ENCODE measurements at places on chromosomes 1 and 21. TPM values are rescaled to one million over a fixed set of nuclear protein-coding genes. Genes with fewer than 3 reads are reported as not detected.
A peak's percentile ranks its signal among the peaks of the same experiment; 100 is the strongest.

DNA sequence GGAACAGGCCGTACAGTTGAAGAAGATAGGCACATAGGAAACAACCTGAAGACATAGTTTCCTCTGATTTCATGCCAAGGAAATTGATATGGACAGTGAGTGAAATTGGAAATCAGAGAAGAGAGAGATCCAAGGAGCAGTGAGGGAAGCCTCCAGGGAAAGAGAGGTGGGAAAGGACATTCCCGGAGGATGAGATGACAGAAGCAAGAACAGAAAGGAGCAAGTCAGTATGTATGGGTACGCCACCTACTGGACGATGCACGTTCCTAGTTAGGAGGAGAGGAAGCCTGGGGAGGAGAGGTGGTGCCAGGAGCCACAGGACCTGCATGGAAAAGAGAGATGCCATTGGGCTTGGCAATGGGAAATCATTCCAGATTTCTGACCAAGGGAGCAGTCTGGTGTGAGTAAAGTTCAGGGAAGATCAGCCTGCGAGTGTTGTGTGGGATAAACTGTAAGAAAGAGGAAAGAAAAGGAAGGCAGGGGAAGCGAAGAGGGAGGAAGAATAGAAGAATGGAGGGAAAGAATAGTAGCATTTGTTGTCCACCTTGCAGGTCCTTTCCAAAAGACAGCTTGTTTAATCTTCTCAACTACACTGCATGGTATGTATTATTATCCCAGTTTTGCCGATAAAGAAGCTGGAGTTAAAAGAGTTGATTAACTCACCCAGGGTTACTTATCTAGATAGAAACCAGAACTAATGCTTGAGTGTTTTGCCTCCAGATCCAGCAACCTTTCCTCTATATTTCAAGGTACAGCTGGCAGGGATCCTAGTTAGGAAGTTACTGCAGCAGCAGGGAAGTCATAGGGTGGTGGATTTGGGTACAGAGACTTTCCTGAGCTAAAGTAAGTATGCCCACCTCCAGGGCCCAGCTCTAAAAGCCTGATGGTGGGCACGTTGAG is 27.4 kb downstream of the C1orf116 start:
- no peak for DNase-seq

DNA sequence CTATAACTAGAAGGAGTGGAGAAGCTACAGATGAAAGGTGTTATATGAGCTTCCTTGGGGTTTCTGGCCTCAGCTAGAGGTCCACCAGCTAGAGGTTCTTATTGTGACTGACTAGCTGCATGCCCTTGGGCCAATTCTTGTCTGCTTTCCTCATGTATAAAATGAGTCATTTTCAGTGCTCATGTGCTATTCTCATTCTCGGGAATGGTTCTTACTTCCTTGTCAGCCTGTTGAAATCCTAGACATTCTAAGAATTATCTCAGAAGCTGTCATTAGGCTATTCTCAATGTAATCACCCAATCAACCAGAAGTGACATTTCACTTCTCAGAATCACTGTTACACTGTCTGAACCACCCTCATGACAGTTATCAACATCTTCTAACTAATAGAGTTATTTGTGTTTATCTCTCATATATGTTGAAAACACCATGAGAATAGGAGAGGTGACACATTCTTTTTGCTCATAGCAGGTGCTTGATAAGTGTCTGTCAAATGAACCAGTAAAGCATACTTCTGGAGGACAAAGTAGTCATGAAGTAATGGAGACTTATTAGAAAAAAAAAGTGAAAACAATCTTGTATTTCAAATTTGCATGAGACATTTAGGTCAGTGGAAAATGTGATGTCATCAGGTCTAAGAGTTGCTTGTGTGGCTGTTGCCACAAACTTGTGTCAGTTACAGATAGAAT is 122.8 kb upstream of the IVNS1ABP start:
- DNase-seq: no peak

DNA sequence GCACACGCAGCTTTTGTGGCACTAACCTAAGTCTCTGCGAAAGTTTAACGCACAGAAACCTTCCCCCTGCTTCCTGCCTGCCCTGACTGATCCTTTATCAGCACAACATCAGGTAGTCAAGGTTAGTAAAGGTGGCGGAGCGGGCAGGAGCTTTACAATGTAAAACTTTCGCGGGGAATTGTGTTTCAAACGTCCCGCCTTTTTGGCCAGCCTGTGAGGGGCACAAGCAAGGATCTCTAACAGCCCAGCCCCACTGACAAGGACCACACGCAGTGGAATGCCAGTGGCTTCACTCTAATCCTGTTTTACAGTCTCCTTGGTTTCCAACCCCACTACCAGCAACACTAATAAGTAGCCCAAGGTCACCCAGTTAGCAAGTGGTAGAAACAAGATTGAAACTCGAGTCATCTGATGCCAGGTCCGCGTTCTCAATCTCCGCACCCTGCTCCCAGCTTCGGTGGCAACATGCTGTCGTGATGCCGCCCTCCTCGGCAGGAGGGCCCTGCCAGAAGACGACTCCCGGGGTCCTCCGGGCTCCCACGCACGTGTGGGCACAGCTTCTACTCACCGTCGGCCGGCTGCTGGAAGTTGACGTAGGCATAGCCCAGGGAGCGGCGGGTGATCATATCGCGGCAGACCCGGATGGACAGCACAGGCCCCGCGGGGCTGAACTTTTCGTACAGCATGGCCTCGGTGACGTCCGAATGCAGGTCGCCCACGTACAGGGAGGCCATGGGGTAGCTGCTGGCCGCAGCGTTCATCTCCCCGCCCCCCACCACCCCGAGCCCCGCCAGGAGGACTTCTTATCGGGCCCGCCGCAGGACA is 1.2 kb downstream of the PABPC4 start:
- DNase-seq: peak; percentile 39

Gene KRTAP19-7
- total RNA-seq: not detected

GRCh38 chr1:51303751-51304251 is 26.6 kb downstream of the TTC39A start:
- DNase-seq: no peak

GRCh38 chr21:45478115-45478801 is 64.0 kb downstream of the SLC19A1 start:
- DNase-seq: peak; percentile 78

Gene FAM151A
- total RNA-seq: not detected

Gene CLDN14
- not detected for total RNA-seq

DNA sequence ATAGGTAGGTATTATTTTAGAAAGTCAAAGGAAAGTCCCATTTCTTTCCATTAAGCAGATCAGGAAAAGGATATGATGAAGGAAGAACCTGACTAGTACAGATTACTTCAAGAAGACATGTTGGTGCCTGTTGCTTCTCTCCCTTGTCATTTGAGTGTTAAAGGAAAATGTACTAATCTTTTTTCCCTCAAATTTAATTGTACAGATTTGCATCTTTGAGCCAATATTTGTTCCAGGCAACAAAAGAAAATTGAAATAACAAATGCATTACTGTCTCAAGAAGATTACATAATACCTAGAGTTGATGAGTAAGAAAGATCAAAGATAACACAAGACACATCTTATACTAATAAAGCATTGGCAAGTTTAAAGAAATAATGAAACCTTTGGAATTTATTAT is 566.9 kb upstream of the ZP4 start:
- DNase-seq: no peak

GRCh38 chr1:36088265-36088576 is 471 bp upstream of the ADPRS start:
- no peak for DNase-seq

- DNase-seq: no peak
Measured at GRCh38 chr1:42176902-42177519, 12.5 kb upstream of the GUCA2A start.

GRCh38 chr1:234525099-234525799 is 46.3 kb upstream of the TARBP1 start:
- no peak for DNase-seq

- no peak for DNase-seq
Measured at GRCh38 chr1:41766546-41766945, 152.2 kb downstream of the HIVEP3 start.

DNA sequence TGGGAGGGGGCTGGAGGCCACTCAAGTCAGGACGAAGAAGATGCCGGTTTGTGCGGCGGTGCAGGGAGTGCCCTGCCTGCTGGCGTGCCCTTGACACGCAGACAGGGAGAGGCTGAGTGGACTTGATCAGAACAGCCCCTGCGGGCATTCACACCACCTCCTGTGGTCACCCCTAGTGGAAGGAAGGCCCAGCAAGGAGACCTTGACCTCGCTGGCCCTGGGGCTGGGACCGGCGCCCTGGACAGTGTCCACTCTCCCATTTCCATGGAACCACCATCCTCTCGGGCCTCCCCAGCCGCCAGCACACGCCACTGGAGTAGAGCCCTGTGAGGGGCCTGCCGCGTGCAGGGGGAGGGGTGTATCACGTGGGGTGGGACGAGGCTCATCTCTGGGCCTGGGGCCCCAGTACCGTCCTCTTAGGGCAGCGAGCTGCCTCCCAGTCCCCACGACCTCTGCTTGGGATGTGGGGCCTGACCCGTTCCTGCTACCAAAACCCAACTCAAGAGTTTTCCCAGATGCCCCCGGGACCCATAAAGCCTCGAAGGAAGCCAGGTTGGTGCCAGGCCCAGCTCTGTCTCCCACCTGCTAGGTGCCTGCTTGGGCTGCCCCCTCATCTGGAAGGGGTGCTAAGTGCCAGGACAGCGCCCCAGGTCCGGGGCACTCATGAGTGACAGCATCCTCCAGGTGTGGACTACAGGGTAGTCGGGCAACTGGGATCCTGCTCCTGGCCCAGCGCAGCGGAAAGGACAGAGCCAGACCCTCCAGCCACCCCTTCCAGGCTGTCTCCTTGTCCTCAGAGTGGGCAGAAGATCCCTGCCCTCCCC is 62.8 kb downstream of the SLX9 start:
- no peak for DNase-seq

GRCh38 chr1:94101613-94102525 is 19.1 kb downstream of the ABCA4 start:
- DNase-seq: no peak

DNA sequence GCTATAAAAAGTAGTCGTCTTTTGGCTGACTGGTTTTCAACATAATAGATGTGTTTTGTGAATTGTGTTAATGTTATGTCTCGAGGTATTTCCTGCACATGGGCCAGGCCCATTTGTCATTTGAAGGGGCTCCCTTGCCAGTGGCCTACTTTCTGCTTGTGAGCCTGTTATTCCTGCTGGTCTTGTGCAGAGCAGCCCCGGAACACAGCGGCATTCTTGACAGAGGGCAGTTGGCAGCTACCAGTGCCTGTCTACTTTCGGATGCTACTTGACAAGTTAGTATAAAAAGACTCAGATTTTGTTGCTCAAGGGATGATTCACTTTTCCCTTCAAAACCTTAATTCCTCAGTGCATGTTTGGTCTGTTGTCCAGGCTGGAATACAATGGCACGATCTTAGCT is 28.5 kb downstream of the PGM1 start:
- no peak for DNase-seq

GRCh38 chr1:8396786-8397406 is 79.0 kb downstream of the SLC45A1 start:
- DNase-seq: no peak

DNA sequence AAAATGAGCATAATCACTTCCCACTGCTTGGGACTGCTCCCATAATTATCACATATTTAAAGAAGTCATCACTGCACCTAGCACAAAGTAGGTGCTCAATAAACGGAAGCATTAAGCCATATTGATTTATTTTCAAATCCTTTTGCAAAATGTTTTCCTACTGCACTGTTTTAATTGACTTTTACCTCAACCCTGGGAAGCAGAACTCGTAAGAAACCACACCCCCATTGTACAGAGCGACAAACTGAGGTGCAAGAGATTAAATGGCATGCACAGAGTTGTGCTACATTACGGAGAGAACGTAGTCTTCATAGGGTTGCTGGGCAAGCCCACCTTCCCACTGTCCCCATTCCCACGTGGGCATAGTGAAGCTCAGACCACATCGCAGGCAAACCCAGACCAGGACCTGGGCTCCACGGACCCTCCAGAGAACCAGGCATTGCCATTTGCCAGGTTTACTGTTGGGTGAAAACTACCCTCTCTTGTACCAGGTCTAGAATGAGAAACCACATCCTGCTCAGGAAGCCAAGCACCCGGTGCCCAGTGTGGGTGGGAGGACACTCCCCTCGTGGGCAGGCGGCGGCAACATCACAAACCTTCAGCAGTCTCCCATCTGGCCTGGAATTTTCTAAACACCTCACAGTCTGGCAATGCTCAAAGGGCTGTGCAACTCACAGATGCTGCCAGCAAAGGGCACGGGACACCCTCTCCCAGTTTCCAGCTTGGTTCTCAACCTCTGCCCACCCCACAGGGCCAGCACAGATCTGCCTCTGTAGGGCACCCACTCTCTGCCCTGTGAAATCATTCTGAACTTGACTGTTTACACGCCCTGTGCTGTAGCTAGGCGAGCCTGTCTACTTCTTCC is 8.2 kb downstream of the IFFO2 start:
- DNase-seq: no peak

Gene PLCH2
- 32.3 TPM for total RNA-seq

DNA sequence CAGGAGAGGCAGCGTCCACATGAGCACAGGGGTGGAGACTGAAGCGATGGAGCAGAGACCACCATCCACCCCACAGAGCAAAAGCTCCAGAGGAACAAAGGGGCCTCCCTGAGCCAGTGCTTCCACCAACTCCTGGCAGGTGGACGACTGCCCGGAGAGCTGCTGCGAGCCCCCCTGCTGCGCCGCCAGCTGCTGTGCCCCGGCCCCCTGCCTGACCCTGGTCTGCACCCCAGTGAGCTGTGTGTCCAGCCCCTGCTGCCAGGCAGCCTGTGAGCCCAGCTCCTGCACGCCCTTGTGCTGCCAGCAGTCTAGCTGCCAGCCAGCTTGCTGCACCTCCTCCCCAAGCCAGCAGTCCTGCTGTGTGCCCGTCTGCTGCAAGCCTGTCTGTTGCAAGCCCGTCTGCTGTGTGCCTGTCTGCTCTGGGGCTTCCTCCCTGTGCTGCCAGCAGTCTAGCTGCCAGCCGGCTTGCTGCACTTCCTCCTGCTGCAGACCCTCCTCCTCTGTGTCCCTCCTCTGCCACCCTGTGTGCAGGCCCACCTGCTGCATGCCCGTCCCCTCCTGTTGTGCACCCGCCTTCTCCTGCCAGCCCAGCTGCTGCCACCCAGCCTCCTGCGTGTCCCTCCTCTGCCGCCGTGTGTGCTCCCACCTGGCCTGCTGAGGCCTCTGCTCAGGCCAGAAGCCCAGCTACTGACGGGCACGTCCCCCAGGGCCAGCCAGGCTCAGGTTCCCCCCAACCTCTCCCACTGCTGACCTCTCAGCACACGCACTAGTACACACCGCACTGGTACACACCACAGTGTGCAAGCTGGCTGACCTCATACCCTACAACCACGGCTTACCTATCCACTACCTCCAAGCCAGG is 5.4 kb downstream of the KRTAP10-12 start:
- DNase-seq: no peak

GRCh38 chr1:205211839-205212536 is 486 bp upstream of the DSTYK start:
- no peak for DNase-seq

GRCh38 chr21:34887725-34888568 is 161.2 kb downstream of the RUNX1 start:
- no peak for DNase-seq

- DNase-seq: no peak
Measured at GRCh38 chr1:119075614-119076013, 64.8 kb downstream of the WARS2 start.

- no peak for DNase-seq
Measured at GRCh38 chr1:25698252-25698651, 81.7 kb downstream of the MAN1C1 start.

- no peak for DNase-seq
Measured at GRCh38 chr1:44467566-44467965, 62.5 kb downstream of the RNF220 start.

- no peak for DNase-seq
Measured at GRCh38 chr21:36773117-36773516, 74.2 kb downstream of the SIM2 start.

GRCh38 chr1:201877877-201878401 is 10.8 kb upstream of the SHISA4 start:
- DNase-seq: no peak

Data from dorsolateral prefrontal cortex (tissue), 122 donors.